ENCODE measurements at places on chromosomes 4 and X. TPM values are rescaled to one million over a fixed set of nuclear protein-coding genes. Genes with fewer than 3 reads are reported as not detected.

DNA sequence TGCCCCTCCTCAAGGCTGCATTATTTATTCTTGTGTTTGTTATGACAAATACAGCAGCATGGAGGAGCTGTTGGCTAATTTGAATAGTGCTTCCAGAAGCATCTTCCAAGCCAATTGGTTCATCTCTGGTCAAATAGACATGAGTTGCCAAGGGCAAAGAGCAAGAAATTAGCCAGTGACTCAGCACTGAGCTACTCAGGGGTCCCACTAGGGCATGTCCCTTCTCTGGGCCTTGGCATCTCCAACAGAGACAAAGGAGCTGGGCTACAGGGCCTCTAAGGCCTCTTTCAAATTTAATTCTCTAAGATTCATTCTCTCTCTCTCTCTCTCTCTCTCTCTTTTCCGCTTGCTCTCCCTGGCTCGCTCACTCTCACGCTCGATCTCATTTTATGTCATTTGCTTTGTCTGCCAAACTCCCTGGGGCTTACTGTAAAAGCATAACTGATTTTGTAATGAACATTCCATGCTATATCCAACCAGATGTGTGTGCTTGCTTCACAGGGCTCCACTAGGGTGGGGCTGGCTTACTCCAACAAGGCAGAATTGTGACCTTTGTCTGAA lies 86.7 kb upstream of the MAGEA4 start:
- H3K4me3 ChIP-seq: no peak overlapping the region
- no peaks in the 10 kb centered on the region for H3K36me3 ChIP-seq
- DNase-seq: no peak
- H3K27me3 ChIP-seq: no peaks in the 10 kb centered on the region
- no peaks in the 10 kb centered on the region for H3K4me1 ChIP-seq
- H3K27ac ChIP-seq: no peak overlapping the region

DNA sequence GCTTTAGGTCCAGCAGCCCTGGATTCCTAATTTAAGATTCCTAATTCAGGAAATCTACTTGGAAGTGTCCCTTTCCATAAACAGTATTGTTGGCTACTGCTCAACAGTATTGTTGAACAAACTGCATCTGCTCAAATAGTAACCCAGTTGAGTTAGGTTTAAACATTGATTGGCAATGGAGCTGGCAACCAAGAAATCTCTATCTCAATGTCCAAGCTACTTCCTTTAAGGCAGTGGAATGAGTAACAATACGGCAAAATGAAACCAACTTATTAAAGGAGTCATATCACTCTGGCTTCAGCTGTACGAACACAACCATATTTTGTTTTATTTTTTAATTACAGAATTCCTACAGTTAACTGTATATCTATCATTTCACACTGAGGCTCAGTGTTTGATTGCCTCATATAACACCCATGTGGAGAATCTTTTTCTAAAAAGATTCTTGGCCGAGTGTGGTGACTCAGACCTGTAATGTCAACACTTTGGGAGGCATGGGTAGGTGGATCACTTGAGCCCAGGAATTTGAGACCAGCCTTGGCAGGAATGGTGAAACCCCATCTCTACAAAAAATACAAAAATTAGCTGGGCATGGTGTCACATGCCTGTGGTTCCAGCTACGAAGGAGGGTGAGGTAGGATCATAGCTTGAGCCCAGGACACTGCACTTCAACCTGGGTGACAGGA lies 71.7 kb upstream of the IL13RA1 start:
- H3K36me3 ChIP-seq: no peaks in the 10 kb centered on the region
- no peak overlapping the region for H3K27ac ChIP-seq
- no peaks in the 10 kb centered on the region for H3K27me3 ChIP-seq
- no peak overlapping the region for H3K4me3 ChIP-seq
- no peak for DNase-seq

The BMPR1B gene
- 3.0 TPM for total RNA-seq

GRCh38 chrX:47807548-47807947 lies 29.2 kb upstream of the ZNF81 start:
- no peaks in the 10 kb centered on the region for H3K36me3 ChIP-seq
- H3K27me3 ChIP-seq: no peaks in the 10 kb centered on the region
- H3K4me1 ChIP-seq: no peaks in the 10 kb centered on the region

DNA sequence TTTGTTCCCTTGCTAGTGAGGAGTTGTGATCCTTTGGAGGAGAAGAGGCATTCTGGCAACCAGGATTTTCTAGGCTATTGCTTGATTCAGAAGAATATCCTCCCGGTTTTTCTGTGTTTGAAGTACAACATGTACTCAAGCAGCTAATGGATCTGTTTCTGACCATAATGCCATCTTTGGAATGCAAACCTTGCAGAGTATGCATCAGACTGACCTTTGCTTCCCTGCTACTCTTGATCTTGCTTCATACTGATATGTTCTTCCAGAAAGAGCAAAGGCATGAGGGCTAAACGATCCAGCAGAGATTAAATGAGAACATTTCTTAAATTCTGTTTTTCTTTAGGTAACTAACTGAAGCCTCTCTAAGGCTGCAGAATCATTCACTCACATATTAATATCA lies 265.4 kb upstream of the SLC7A11 start:
- H3K36me3 ChIP-seq: no peaks in the 10 kb centered on the region
- H3K4me1 ChIP-seq: no peaks in the 10 kb centered on the region
- no peak overlapping the region for H3K4me3 ChIP-seq
- no peak for DNase-seq
- H3K27ac ChIP-seq: no peak overlapping the region

- DNase-seq: no peak
- no peaks in the 10 kb centered on the region for H3K36me3 ChIP-seq
- H3K4me1 ChIP-seq: no peaks in the 10 kb centered on the region
- no peak overlapping the region for H3K4me3 ChIP-seq
- no peaks in the 10 kb centered on the region for H3K27me3 ChIP-seq
Measured at GRCh38 chrX:120367402-120368109, 5.7 kb downstream of the ATP1B4 start.

GRCh38 chrX:150942942-150943594 lies 40.1 kb upstream of the HMGB3 start:
- no peaks in the 10 kb centered on the region for H3K27me3 ChIP-seq
- no peak overlapping the region for H3K4me3 ChIP-seq
- H3K4me1 ChIP-seq: no peaks in the 10 kb centered on the region
- no peaks in the 10 kb centered on the region for H3K36me3 ChIP-seq
- no peak for DNase-seq

GRCh38 chr4:23717528-23718248 lies 172.2 kb downstream of the PPARGC1A start:
- H3K4me3 ChIP-seq: no peak overlapping the region
- no peak overlapping the region for H3K27ac ChIP-seq
- DNase-seq: no peak
- no peaks in the 10 kb centered on the region for H3K4me1 ChIP-seq
- H3K27me3 ChIP-seq: no peaks in the 10 kb centered on the region

- H3K36me3 ChIP-seq: peaks cover 51% of the 10 kb centered on the region
- H3K4me3 ChIP-seq: no peak overlapping the region
- H3K4me1 ChIP-seq: no peaks in the 10 kb centered on the region
- H3K27ac ChIP-seq: no peak overlapping the region
- H3K27me3 ChIP-seq: no peaks in the 10 kb centered on the region
- DNase-seq: no peak
Measured at GRCh38 chr4:70818173-70818855, 21.4 kb downstream of the GRSF1 start.

DNA sequence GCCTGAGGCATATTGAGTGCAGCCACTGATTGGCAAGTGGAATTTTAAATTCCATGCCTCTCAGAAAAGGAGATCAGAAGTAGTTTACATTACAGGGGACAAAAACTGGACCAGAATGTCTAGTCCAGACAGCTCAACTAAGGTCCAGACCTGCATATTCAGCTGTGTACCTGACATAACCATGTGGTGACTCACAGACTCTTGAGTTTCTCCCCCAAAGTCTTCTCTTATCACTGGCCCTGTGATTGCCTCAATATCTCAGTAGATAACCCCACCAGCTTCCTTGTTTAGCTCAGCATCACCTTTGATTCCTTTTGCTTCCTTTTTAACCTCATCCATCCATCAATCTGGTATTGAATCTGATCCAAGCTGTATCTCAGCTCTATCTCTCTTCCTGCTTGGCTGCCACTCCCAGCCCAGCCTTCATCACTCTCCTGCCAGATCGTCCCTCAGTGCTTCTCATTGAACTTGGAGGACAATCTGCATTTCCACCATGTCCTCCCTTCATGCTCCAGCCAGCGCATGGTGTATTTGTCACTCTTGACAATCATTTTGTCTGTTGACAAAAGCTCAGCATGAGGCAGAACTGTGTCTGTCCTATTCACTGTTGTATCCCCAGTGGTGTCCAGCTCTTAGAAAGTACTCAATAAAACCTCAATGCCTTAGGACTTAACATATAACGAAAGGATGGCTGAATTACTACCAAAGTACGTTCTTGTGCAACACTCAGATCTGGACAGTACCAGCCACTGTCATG lies 27.8 kb upstream of the SLC2A9 start:
- no peaks in the 10 kb centered on the region for H3K4me1 ChIP-seq
- no peak for DNase-seq
- H3K4me3 ChIP-seq: no peak overlapping the region
- H3K36me3 ChIP-seq: no peaks in the 10 kb centered on the region
- H3K27me3 ChIP-seq: no peaks in the 10 kb centered on the region
- H3K27ac ChIP-seq: no peak overlapping the region
